ENCODE measurements at places on chromosomes 16 and 17.

GRCh38 chr16:20061132-20061531, 12.6 kb downstream of the GPR139 start:
- no peak for DNase-seq

GRCh38 chr16:53542283-53542682, 39.3 kb upstream of the AKTIP start:
- peak; percentile 20 for DNase-seq

- no peak for DNase-seq
These were observed 19.7 kb downstream of the OSBPL7 start for GRCh38 chr17:47801906-47802305.

- DNase-seq, result peak; percentile 72
These were observed at the start of gene SPECC1 for GRCh38 chr17:20009302-20010098. Gene SPECC1 (plus strand): TSS chr17:20009359. CDS start chr17:20096652, 87,293 bp downstream.

DNA sequence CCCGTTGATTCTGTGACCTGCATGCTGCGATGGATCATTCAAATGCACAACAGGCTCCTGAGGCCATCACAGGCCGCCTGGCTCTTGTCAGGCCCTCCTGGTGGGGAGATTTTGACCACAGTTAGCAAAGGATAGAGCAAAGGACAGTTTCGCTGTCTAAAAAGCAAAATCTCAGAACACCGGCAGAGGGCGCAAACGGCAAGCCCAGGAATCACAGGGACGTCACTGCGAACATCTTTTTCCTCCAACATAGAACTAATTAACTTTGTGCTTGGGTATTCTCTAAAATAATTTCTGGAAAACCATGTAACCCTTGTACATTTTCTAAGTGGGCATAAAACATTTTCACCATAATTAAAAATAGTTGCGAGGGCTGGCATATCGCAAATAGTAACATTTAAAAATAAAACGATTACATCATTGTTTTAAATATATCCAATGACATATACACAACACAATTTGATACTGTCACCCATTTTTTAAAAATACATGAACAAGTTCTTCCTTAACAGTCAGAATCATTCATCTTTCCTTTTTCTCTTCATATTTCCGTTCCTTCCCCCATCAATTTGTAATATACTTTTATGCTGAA, 19.7 kb upstream of the SLC47A1 start:
- no peak for DNase-seq

- no peak for DNase-seq
These were observed 154.8 kb upstream of the HSBP1 start for GRCh38 chr16:83652943-83653342.

GRCh38 chr17:42061646-42062487, 11.5 kb upstream of the C17orf113 start:
- no peak for DNase-seq

GRCh38 chr16:2223942-2224486, 623 bp downstream of the E4F1 start:
- no peak for DNase-seq

DNA sequence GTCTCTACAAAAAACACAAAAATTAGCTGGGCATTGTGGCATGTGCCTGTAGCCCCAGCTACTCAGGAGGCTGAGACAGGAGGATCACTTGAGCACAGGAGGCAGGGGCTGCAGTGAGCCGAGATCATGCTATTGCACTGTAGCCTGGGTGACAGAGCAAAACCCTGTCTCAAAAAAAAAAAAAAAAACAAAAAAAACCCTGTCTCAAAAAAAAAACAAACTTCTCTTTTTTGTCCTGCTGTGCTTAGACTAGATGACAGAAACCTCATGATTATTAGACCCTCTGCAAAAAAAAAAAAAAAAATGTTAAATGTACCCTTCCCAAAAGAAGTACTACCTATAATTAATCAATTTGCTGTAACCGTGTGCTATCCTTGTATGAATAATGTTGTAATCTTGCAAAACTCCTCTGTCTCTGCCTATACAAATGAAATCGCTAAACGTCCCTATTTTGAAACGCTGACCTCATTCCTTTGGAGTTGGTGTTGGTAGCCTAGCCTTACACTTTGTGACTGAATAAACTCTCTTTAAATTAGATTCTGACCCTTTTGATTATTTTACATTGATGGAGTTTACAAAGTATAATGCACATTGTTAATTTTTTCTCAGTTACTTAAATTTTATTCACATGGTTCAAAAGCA, 13.6 kb upstream of the DHRS7B start:
- no peak for DNase-seq

GRCh38 chr16:49488740-49489525, 115.3 kb downstream of the C16orf78 start:
- DNase-seq, result no peak

- no peak for DNase-seq
These were observed 4.0 kb downstream of the SDF2 start for GRCh38 chr17:28657756-28658155.

GRCh38 chr17:73678999-73679398, 34.8 kb upstream of the SDK2 start:
- DNase-seq, result no peak

DNA sequence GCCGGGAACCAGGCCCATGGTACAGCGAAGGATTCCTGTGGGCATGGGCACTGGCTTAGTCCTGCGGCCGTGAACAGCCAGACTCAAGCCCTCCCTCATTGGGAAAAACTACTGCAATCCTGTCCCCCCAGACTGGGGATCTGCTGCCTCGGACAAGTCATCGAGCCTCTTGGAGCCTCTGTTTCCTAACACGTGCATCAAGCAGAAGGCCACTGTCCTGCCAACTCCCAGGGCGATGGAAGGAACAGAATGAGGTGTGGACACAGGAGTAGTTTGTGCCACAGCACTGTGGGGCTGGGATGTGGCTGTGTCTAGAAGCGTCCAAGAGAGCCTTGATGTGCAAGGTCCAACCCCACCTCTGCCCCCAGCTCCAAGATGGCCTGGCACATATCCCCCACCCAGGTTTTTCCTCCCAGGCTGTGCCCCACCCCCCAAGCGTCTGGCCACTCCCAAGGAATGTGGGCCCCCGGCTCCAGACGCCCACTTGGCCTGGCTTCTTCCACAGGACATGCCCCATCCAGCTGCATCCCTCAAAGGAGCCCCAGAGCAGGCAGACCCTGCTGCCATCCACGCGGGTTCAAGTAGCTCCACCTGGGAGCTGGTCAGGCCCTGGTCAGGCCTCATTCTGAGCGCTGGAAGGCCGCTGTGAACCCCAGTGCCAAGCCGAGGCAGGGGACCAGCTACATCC, 3.4 kb downstream of the CAMKK1 start:
- DNase-seq, result no peak

- DNase-seq, result no peak
These were observed 1.4 kb downstream of the BAIAP2 start for GRCh38 chr17:81036197-81036941.

DNA sequence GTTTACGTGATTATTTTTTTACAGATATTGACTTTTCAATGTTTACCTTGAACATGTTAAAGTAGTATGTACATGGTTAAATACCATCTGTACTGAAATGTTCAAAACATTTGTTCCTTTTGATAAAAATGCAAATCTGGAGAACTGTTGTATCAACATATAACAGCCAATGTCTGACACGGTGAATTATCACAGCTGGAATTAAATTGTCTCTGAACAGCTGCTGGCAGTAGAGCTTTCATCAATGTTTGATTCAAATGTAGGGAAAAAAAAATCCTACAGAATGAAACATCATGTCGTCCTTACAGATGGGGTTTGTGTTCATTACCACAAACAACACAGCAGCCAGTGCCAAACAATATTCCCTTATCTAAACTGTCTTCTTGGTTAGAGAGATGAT, 79.9 kb downstream of the TOX3 start:
- DNase-seq, result no peak

DNA sequence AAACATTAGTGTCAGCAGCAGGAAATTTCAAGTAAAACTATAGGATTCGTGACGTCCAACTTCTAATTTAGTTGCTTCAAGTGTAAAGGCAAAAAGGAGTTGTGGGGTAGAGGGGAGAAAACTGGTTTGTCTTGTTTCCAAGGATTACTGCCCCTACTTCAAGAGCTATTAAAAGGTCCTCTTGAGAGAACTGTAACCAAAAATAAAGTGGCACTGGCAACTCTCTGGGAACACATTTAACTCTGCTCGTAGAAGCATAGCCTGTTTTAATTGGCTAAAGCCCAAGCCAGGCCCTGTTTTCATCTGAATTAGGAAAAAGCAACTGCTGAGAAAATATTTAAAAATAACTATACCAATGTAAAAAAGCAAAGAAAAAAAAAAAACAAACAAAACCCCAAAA, 51.8 kb upstream of the AKAP1 start:
- peak; percentile 91 for DNase-seq

GRCh38 chr17:80898716-80899115, 92.9 kb upstream of the CHMP6 start:
- DNase-seq, result peak; percentile 18

DNA sequence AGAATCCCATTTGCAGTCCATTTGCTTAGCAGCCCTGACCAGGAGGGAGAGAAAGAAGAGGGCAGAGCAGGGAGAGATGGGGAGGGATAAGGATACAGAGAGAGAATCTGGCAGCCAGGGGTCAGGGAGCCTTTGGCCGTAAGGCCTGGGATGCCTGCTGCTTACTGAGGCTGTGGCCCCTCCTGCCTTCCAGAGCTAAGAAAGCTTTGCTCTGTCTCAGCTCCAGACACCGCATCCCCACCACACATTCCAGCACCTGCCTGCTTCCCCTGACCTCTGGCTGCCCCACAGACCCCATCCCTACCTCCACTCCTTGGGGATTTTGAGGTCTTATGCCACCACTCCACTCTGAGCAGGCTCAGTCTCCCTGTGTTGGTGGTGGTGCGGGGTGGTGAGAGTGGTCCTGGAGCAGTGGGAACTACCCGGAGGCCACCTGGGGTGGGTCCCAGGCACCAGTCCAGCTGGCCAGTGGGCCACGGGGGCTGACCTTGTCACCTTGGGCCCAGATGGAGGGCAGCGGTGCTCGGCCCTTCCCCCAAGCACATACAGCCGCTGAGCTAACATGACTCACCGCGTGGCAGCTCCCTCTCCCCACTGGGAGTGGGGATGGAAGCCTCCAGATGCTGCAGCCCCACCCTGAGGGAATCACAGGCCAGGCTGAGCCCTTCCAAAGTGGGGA, 58.3 kb downstream of the RAI1 start:
- no peak for DNase-seq

DNA sequence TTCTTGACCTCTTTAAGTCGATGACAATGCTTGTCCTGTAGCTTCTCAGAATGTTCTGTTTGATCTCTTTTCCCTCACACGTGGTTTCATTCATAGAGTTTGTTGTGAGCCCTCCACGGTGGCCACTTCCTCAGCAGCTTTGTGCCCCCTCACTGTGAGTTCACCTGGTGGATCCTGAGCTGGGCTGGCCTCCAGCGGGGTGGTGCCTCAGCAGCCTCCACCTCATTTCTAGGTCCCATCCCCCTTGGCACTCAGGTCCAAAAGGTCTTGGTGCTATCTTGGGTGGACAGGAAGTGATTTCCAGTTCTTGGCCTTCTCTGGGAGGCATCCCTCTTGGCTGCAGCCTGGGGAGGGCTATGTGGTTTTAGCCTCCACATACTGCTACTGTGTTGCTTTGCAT, 203.2 kb upstream of the WSCD1 start:
- DNase-seq, result no peak

DNA sequence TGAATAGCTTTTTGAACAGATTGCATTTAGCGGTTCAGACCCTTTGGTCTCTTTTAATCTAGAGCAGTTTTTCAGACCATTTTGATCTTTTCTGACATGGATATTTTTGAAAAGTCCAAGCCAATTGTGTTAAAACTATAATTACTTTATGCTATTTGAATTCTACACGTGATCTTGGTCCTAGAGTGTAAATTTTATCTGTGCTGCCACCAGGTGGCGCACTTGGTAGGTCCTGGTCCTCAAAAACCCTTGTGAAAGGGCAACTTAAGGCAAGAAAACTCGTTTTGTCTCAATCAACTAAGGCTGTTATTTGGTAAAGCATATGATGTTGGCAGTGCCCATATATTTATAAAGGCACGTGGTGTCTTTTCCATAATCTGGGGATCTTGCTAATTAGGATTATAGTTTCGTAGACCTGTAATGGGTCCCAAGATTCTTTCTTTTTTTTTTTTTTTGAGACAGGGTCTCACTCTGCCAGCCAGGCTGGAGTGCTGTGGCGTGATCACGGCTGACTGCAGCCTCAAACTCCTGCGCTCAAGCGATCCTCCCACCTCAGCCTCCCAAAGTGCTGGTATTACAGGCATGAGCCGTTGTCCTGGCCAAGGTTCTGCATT, 43.9 kb upstream of the TEX2 start:
- DNase-seq, result peak; percentile 3

GRCh38 chr17:75843577-75844529, at the start of gene UNC13D:
Gene UNC13D (minus strand): TSS chr17:75844404. CDS start chr17:75844337, 67 bp downstream.
- no peak for DNase-seq

- DNase-seq, result peak; percentile 80
These were observed 21.7 kb downstream of the SPHK1 start for GRCh38 chr17:76405967-76406647.

- no peak for DNase-seq
These were observed 151.2 kb upstream of the TBX2 start for GRCh38 chr17:61248399-61248798.

DNA sequence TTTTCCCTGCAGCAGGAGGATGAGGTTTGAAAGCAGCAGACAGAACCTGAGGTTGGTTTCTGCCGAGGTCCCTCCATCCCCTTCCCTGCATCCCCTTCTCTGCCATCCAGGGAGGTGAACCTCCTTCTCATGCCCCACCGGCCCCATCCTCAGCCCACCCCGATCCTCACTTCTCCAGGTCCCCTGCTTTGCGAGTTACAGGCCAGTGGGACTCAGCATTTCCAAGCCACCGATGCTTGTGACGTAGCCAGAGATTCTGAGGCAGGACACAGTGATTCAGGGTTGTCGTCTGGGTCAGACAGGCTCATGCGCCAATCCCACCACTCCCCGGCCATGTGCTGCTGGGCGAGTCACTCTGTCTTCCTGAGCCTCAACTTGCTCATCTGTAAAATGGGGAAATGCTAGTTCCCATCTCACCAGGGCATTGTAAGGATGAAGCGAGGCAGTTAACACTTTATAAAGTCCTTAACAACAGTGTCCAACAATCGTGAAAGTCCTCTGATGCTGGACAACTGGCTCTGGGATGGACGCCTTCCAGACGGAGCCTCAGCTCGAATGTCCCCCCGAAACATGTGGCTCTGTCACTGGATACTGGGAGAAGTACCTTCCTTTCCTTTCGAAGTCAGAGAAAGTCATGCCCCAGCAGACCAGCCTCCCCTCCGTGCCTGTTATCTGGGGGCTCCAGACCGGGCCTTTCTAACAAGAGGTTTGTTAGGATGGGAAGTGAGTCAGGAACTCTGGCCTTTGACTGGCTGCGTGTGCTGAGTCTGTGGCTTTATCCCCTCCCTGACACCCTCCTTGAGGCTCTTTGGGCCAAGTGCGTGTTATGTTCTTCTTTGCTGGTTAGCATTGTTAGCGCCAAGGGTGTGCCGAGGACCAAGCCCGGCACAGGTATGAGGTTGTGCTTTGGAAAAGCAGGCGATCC, 21.9 kb downstream of the SEC14L5 start:
- no peak for DNase-seq

DNA sequence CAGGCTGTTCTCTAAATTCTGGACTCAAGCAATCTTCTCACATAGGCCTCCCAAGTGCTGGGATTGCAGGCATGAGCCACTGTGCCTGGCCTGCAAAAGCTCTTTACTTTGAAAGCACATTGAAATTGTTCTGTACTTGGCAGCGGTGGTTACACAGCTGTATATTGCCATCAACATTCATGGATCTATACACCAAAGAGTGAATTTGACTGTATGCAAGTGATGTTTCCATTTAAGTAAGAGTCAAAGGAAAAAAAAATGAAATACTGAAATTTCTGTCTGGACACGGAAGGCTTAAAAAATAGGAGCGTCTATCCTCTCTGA, 450.6 kb upstream of the PSMD7 start:
- no peak for DNase-seq

GRCh38 chr16:66594739-66595138, 9.8 kb upstream of the CMTM3 start:
- no peak for DNase-seq
